ENCODE measurements at places on chromosomes 13 and 19. TPM values are rescaled to one million over a fixed set of nuclear protein-coding genes. Genes with fewer than 3 reads are reported as not detected.

Gene ZNF69
- 62.4 TPM for total RNA-seq

- no peak for DNase-seq
These were observed at the start of gene EBI3 for GRCh38 chr19:4229179-4229931. TSS of gene EBI3 (plus strand) at chr19:4229523. CDS start at chr19:4229551, 28 bp downstream.

Gene TYROBP
- total RNA-seq = not detected

- DNase-seq = no peak
These were observed 530.6 kb upstream of the SPRY2 start for GRCh38 chr13:80871481-80871880.

- no peak for DNase-seq
These were observed 121.6 kb upstream of the SPATA13 start for GRCh38 chr13:24038841-24039330.

Gene ANGPTL8
- not detected for total RNA-seq

GRCh38 chr19:2113439-2114211 lies 16.9 kb downstream of the IZUMO4 start:
- no peak for DNase-seq

DNA sequence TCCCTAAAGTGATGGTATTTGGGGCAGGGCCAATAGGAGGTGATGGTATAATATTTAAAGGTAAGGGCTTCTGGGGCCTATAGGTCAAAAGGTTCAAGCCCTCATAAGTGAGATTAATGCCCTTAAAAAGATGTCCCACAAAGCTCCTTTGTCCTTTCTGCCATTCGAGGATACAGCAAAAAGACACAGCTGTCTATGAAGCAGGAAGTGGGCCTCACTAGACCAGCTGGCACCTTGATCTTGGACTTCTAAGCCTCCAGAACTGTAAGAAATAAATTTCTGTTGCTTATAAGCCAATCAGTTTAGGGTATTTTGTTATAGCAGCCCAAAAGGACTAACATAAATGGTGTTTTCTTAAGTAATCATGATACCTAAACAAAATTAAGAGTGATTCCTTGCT lies 27.2 kb upstream of the POU4F1 start:
- DNase-seq = no peak

GRCh38 chr13:40640202-40640601 lies 26.2 kb downstream of the FOXO1 start:
- DNase-seq = no peak

Gene TPTE2
- 0.17 TPM for total RNA-seq

DNA sequence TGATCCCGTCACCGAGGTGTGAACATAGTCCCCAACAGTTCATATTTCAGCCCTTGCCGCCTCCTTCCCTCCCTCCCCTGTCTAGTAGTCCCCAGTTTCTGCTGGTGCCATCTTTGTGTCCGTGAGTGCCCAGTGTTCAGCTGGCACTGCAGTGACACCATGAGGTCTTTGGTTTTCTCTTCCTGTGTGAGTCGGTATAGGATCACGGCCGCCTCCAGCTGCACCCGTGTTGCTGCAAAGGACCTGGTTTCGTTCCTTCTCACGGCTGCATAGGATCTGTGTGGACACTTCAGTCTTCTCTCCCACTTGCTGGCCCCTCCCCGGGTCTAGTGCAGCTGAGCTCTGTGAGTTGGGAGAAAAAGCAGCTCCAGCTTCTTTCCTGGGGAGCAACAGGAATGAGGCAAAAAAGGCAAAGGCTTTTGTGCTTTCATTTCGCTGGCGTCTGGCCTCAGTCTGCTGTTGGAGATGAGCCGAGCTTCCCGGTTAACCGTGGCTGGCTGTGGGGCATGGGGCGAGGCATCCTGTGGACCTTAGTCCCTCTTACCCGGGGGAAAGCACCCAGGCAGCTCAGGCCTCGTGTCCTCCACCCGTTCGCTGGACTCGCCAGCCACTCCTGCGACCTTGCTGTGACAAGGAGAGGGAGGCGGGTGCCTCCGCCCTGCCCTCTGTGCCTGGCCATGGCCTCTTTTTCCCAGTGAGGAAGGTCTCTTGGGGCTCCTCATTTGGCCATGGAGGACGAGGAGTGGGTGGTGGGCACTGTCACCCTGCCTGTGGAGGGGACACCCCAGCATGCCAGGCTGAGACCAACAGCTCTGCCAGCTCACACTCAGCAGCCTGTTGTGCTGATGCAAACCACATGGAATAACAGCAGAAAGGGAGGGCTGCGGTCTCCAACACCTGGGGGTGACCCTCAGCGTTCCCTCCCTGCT lies 196.5 kb downstream of the TEX29 start:
- DNase-seq = no peak

DNA sequence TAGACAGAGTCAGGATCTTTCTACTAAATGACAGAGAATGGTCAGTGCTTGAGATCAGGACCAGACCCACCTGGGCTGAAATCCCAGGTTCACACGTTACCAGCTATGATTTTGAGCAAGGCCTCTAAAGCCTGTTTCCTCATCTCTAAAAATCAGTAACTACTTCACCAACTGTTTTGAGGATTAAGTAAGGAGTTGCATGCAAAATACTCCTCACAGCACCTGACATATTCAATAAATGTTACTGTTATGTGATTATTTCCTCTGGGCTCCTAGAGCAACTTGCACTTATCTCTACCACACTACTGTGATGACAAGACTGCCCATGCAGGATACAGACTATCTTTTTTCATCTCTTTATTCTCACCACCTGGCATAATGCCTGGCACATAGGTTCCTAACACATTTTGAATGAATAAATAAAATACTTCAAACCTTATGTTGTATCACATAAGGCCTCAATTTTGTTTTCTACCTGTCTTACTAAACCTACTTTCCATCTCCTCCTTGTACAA lies 1.8 kb downstream of the KATNAL1 start:
- no peak for DNase-seq

- DNase-seq = no peak
These were observed 6.1 kb upstream of the ZNF543 start for GRCh38 chr19:57314146-57314545.

- no peak for DNase-seq
These were observed 9.5 kb upstream of the MLNR start for GRCh38 chr13:49210669-49211068.

Gene OR7D2
- total RNA-seq = 1.4 TPM

GRCh38 chr19:16038196-16038695 lies 38.0 kb upstream of the TPM4 start:
- no peak for DNase-seq

DNA sequence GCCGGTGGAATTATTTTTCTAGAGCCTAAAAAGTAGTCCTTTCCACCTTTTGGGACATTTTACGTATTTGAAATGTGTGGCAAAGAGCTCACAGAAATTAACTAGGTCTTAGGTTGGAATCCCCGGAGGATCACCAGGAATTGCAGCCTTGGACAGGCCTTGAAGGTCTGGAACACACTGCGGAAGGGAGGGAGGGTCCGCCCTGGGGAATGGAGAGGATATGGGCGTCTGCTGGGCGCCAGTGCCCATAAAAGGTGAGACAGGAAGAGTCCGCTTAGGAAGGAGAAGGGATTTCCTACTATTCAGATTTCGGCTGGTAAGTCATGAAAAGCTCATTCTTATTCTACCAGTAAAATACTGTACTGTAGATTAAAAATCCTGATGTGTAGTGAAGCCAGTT lies 111.9 kb downstream of the COL4A2 start:
- no peak for DNase-seq

DNA sequence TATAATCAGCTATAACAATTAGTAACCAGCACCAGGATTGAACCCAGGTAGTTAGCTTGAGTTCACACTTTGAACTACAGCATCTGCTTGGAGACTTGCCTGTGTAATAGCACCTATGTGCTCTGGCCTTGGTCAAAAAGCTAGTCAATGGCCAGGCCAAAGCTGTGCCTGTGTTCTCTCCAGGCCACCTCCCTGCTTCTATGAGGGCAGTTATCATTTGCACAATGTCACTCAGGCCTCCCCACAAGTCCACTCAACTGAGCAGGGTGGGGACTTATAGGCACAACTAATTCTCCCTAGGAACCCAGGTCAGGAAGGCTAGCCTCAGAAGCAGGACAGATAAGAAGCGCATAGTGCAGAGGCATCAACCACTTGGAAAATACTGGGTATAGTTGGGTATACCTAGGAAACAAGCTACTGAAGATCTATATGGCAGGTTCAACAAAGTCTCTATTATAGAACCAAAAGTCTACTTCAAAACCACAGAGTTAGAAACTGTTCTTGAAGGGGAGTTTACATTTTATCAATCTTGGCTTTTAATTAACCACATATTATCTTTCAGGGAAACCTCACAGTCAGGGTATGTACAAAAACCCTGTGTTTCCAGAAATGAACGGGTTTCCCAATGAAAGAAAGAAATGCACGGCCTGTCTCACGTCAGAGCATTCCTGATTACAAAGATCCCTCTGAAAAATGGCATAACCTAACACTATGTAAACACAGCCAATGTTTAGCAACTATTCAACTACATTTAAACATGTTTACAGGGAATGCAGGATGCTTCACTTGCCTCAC lies 140.9 kb downstream of the ABCC4 start:
- DNase-seq = no peak
